ENCODE measurements at places on chromosomes 12 and 14.

GRCh38 chr14:94180655-94181271, 6.6 kb downstream of the PPP4R4 start:
- no peak for DNase-seq

GRCh38 chr12:8871068-8871467, 43.2 kb upstream of the PHC1 start:
- no peak for DNase-seq

- DNase-seq: no peak
Measured at GRCh38 chr14:91997492-91997891, 42.4 kb downstream of the TRIP11 start.

DNA sequence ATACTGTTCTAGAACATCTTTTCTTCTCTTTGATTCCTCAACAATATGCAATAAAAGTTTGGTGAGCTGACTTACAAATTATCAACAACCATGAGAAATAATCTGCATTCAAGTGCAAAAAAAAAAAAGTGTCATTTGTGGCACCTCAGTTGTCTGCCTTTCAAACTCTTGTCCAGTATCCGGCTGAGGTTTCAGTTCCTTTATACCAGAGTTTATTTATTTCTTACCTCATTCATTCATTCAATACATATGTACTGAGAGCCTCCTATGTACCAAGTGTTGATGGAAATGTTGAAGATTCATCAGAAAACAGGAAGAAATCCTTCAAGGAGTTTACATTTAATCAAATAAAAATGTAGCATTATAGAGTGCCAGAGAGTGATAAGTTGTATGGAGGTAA, 484.1 kb downstream of the RMST start:
- no peak for DNase-seq

GRCh38 chr14:34614638-34615037, 15.3 kb downstream of the SNX6 start:
- DNase-seq: no peak

- no peak for DNase-seq
Measured at GRCh38 chr12:113852264-113852663, 113.9 kb downstream of the RBM19 start.

GRCh38 chr12:122203301-122204166, at the start of gene B3GNT4:
Gene B3GNT4, plus strand, starts transcription at chr12:122203709. Its CDS starts 910 bp downstream, at chr12:122204619.
- peak; percentile 55 for DNase-seq

DNA sequence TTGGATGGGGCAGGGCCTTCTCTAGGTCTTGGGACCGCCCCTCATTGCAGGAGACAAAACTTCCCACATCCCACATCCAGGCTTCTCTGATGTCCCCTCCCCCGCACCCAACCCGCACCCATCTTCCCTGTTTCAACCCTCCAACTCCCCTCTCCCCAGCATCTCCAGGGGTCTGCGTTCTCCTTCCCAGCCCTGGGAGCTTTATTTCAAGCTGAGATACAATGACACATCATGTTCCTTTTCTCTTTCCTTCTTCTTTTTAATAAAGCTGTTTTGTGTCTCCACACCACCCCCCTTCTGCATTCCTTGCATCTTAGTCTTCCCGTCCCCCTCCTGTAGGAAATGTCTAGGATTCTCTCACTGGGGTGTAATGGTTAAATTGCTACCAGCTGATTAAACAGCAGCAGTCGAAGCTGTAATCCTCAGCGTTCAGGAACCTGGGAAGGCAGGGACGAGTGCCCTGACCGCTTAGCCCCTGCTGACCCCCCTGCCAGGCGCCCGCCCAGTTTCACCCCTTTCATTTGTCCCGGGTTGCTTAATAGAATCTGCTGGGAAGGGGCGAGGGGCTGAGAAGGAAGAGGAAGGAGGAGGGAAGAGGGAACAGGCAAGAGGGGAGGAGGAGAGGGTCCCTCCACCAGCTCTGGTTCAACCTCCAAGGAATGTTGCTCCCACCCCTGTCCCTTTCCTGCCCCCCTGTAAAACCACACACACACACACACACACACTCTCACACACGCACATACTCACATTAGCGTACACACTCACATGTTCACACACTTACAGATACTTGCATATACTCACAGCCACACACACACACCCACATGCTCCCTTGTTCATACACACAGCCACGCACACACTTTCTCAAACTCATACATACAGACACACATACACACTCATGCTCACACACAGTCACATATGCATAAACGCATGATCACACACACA, 104.5 kb upstream of the MED13L start:
- DNase-seq: no peak
